ELR (cell line): ENCODE measurements at places on chromosomes 2 and 18.

DNA sequence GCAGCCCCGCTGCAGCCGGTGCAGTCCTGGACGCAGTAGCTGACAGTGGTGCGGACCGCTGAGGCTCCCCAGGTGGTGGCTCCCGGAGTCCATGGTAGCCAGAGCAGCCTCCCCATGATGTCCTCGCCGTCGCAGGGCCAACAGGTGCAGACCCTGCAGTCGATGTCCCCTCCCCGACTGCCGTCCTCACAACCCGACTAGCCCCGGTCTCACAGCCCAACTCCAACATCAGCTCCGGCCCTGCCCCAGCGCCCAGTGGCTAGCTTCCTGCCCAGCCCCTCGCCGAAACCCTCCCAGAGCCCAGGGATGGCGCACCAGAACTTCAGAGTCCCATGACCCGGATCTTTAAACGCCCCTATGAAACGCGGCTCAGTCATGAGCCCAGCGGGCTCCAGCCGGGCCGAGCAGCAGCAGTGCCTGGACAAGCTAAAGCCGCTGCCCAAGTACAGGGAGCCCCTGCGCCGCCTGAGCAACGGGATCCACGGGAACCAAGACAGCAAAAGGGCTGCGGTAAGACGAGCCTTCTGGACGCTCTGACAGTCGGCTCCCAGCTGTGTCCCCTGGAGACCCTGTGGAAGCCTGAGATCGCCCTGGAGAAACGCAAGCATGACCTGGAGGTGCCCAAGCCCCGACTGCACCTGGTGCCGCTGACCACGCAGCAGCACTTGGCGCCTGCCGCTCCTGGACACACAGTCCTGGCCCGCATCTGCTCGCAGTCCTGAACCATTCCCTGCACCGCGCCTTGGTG lies 53.8 kb upstream of the TUBA3E start:
- DNase-seq = no peak

- DNase-seq = no peak
Observed at GRCh38 chr2:127580167-127581049, 44.9 kb downstream of the MYO7B start.

GRCh38 chr2:223943561-223944008 lies 1.6 kb downstream of the WDFY1 start:
- peak; percentile 83 for DNase-seq

GRCh38 chr2:9699139-9700108 lies 68.6 kb upstream of the YWHAQ start:
- DNase-seq = peak; percentile 84

- no peak for DNase-seq
Observed at GRCh38 chr2:216344950-216345300, 27.4 kb downstream of the MARCHF4 start.

- peak; percentile 3 for DNase-seq
Observed at GRCh38 chr2:157625296-157625695, 3.4 kb downstream of the ACVR1C start.

DNA sequence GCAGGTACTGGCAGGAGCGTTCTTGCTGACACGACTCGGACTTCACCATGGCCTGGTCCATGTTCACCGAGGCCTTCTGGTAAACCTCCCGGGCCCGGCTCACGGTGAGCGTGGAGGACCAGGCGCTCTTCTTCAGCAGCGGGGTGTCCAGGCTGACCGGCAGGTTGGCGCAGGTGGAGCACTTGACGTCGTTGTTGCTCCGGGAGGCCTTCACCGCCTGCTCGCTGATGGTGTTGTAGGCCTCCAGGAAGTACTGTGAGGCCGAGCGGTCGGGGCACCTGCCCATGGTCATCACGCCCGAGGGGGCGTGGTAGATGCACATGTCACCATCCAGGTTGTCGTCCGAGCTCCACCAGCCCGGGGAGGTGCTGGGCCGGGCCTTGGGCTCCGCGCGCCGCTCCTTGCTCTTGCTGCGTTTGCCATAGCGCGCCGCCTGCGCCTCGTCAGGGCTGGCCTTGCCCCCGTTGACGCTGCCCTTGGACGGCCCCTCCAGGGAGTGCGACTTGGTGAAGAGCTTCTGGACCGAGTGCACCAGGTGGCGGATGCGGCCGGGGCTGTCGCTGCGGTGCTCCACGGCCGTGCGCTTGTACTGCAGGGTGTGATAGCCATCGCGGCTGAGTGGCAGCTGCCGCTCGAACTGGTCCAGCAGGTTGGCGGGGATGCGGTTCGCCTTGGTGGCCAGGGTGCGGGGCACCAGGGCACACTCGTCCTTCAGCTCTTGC lies 429.3 kb downstream of the TGIF1 start:
- DNase-seq = no peak

- DNase-seq = peak; percentile 12
Observed at GRCh38 chr2:34570266-34570872, 971.3 kb upstream of the FAM98A start.

- DNase-seq = peak; percentile 56
Observed at GRCh38 chr2:75787532-75788132, 76.9 kb upstream of the GCFC2 start.

GRCh38 chr2:26612522-26613240 lies 28.5 kb downstream of the CIB4 start:
- DNase-seq = no peak

DNA sequence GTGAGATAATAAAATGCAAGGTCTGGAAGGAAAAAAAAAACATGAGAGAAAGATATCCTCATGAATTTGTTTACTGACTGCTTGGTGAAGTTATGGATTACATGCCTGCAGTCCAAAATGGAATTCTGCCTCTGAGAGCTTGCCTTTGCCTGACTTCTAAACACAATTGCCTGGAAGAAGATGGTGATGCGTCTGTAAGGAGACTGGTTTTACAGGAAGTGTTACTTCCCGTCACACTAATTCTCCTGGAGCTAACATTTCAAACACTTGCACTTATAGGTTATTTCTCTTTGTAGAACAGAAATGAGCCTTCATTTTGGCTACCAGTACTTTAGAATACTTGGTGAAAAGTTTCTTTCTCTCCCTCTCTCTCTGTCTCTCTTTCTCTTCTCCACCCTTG lies 884.3 kb downstream of the TSN start:
- DNase-seq = no peak

DNA sequence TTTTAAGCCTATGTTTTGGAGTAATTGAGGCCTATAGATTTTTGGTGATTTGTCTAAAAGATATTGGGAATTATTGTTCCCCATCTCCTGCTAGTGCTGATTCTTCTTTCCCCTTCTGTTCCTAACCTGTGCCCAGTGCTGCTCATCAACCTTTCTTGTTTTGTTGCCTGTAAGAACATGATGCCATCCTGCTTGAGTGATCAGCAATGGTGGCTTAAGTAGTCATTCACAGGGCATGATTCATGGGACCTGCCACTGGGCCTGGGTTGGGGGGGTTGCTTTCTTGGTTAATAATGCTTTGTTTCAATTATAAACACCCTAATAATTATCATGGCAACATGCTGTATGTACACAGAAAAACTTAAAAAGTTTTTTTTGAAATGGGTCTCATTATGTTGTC lies 562.9 kb upstream of the SETBP1 start:
- DNase-seq = no peak

- no peak for DNase-seq
Observed at GRCh38 chr2:51706220-51706619, 674.3 kb upstream of the NRXN1 start.

DNA sequence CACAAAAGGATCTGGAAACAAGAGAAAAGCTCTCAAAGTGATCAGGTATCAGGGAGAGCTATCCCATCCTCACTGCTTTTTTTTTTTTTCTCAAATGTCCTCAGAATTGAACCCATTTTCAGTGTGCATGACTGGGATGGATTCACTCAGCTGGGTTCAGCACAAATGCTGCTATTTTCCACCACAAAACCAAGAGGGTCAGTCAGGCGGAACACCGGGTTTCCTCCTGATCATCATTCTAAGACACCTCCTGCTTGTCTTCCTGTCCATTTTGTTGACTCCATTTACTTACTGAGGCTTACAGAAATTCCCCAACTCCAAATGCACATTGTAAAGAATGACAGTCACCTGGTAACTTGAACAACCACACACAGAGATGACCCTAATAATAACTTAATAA lies 39.9 kb downstream of the CYRIA start:
- no peak for DNase-seq

DNA sequence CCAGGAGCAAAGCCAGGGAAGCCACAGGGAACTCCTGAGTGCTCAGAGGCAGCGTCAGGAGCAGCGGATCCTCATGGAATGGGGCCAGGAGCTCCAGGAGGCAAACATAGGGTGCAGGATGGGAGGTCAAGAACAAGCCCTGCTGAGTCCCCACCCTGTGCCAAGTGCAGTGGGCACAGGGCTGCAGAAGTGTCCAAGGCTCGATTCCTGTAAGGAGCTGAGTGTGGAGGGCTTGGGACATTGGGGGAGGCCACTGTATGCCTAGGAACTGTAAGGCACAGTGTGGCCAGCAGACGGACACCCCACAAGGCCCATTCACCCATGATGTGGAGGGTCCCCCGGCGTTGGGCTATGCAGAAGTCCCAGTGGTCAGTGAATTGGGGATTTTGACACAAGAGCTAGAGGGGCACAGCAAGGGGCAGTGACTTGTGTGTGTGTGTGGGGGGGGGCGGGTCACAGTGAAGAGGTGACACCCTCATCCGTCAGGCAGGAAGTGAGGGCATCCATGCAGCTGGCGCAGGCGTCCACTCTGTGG lies 55.6 kb downstream of the ACKR3 start:
- no peak for DNase-seq

DNA sequence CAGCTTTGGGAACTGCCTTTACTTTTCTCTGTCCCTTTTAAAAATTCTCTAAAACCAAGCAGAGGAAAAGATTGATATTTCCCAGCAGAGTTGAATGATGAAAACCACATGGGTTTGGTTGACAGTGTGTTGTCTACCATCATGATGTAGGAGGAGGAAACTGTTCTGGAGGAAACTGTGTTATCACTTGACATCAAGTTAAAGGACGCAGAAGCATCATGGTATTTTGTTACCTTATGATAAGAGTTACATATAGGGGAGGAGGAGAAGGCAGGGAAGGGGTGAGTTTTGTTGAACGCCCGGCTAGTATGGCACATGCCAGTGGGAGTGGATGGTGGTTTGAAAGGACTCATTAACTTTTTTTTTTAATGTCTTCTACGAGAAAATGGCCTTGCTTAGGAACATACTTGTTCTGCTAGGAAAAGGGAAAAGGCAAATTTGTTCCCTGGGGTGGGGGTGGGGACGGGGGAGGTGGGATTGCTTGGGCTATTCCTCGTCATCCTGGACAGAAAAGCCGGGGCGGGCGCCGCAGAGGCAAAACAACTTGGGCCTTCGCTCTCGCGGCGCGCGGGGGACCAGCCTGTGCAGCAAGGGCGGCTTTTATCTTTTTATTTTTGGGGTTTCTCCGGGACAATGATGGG lies 766 bp downstream of the TMEM17 start:
- DNase-seq = no peak

GRCh38 chr18:56035546-56035945 lies 447.6 kb upstream of the TCF4 start:
- DNase-seq = no peak

DNA sequence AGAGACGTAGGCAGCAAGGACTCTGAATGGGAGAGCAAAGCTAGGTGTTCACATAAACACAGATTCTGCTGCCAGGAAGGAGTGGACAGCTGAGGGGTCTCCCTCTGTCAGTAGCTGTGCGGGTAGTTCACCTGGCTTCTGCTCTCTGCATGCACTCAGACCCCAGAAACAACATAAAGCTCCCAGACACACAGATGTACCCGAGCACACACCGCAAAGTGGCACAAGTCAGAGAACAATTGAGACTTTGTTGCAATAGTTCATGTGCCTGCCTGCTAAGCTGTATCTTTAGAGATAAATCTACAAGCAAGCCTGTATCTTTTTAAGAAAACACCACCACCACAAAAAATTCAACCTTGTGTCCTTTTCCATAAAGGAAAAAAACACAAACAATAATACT lies 420.0 kb upstream of the ST6GAL2 start:
- DNase-seq = no peak

- DNase-seq = no peak
Observed at GRCh38 chr18:26853401-26853800, 12.1 kb downstream of the AQP4 start.
